H7 (cell line): ENCODE measurements at places on chromosomes 6 and 20. TPM values are rescaled to one million over a fixed set of nuclear protein-coding genes. Genes with fewer than 3 reads are reported as not detected.

SNX3 gene
- 81.7 and 88.9 TPM in 2 replicates for total RNA-seq

CAP2 gene
- total RNA-seq = 10.3 and 11.3 TPM in 2 replicates

HLA-DMB gene
- 0.17 and 0.55 TPM in 2 replicates for total RNA-seq

SLX4IP gene
- 3.9 TPM in 2 replicates for total RNA-seq

MLN gene
- not detected in 2 replicates for total RNA-seq

TPBG gene
- total RNA-seq = 45.5 and 48.9 TPM in 2 replicates

TRIM15 gene
- total RNA-seq = 0.55 TPM in 1 of 2 replicates, not detected in the other

HLA-DRB5 gene
- 0.21 TPM in 1 of 2 replicates, not detected in the other for total RNA-seq

LY6G6C gene
- not detected in 2 replicates for total RNA-seq

NECAB3 gene
- 39.9 and 56.7 TPM in 2 replicates for total RNA-seq

SYNDIG1 gene
- total RNA-seq = 8.5 and 9.2 TPM in 2 replicates

SNHG17 gene
- 44.2 and 45.6 TPM in 2 replicates for total RNA-seq
